Fibroblast of lung (primary cell): ENCODE measurements at places on chromosomes 5 and 9.
A peak's percentile ranks its signal among the peaks of the same experiment; 100 is the strongest.

- DNase-seq, result peak; percentile 29
Observed at GRCh38 chr5:148499452-148499851, 115.7 kb downstream of the FBXO38 start.

- DNase-seq, result no peak
Observed at GRCh38 chr5:112491257-112491656, 72.2 kb upstream of the EPB41L4A start.

GRCh38 chr9:94057918-94058317 lies 26.3 kb upstream of the PTPDC1 start:
- DNase-seq, result no peak

- DNase-seq, result peak; percentile 69
Observed at GRCh38 chr5:43049236-43049635, 9.1 kb upstream of the ANXA2R start.

DNA sequence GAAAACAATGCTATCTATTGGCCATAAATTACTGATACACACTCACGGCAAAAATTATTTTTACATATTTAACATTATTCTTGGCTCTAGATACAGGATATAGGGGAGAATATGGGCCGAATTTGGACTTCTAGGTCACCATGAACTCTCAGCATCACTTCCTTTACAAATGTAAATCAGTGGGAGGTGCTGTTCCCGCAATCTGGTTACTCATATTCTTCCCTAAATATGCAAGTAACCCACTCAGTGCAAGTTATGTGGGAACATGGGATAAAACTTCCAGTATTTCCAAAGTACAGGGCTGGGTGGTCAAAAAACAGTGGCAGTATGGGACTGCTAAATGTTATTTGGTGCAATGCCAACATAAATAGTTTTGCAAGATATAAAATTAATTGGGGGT lies 145.6 kb downstream of the PPP2R2B start:
- DNase-seq, result peak; percentile 2

- peak; percentile 93 for DNase-seq
Observed at GRCh38 chr5:37738057-37738691, 101.7 kb downstream of the GDNF start.

- DNase-seq, result no peak
Observed at GRCh38 chr5:68074048-68074632, 141.4 kb upstream of the PIK3R1 start.

DNA sequence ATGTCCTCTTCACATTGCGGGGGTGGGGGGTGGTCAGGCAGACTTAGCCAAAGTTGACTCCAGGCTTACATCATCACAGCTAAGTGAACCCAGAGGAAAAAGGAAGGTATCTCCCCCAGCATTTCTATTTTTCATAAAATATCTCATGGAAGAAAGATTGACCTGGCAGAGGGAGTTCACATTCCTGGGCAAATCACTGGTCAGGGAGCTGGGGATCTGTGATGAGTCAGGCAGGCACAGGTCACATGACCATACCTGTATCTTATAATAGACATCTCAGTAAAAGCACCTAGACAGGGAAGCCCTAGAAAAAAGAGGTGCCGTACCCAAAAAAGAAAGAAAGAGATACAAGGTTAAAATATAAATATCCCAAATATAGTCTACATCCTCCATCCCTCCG lies 57.3 kb upstream of the WWC1 start:
- DNase-seq, result peak; percentile 14

DNA sequence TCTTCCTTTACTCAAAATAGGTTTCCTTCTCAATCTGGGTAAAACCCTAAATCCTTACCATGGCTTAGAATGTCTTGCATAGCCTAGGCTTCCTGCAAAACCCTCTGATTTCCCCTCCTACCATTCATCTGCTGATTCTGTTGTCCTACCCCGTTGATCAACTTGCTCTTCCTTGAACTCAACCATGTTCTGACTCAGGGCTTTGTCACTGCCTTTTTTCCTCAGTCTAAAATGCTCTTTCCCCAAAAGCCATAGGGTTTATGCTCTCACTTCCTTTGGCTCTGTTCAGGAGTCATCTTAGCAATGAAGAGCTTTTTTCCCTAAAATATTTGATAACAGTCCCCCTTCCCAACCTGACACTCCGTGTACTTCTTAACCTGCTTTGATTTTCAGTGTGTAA lies 79.4 kb upstream of the IZUMO3 start:
- no peak for DNase-seq

GRCh38 chr5:2136728-2137333 lies 254.1 kb upstream of the IRX4 start:
- no peak for DNase-seq

- peak; percentile 27 for DNase-seq
Observed at GRCh38 chr5:68544648-68545552, 329.3 kb downstream of the PIK3R1 start.

DNA sequence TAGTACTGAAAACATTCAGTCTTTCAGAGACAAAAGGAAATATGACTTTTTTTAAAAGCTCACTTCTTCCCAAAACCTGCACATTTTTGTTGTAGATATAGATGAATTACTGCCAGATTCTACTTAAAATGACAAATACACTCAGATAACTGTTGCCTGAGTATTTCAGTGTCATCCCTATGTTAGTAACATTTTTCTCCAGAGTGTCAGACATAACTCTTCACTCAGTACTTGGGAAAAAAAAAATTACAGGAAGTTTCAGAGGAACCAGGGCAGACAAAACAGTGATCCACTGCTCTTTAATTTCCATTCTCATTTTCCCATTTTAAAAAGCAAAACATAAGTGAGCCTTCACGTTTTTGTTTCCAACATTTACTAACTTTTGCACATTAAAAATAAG lies 79.3 kb upstream of the ITGA1 start:
- no peak for DNase-seq

GRCh38 chr5:107539726-107540330 lies 130.9 kb downstream of the EFNA5 start:
- DNase-seq, result no peak

DNA sequence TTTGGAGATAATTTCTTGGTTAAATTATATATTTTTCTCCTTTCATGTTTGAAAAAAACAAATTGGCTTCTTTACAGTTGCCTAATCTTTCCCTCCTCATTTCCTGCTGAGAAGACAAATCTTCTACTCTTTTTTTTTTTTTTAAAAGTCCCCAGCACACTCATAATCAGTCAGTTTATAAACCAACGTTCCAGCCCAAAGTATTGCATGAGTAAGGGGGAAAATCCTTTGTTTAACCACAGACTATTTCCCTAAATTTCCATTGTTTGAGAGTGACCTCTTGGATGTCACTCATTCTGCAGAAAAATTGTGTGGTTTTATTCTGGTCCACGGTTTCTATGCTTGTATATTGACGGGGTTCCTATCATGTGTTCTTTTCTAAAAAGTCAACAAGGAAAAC lies 55.1 kb upstream of the TLR4 start:
- no peak for DNase-seq

- DNase-seq, result no peak
Observed at GRCh38 chr9:103997856-103998370, 96.2 kb upstream of the SMC2 start.

GRCh38 chr5:133523013-133523658 lies 89.2 kb downstream of the FSTL4 start:
- DNase-seq, result no peak

GRCh38 chr9:127586537-127586936 lies 25.5 kb upstream of the STXBP1 start:
- peak; percentile 66 for DNase-seq

GRCh38 chr5:144711172-144711571 lies 540.5 kb downstream of the KCTD16 start:
- DNase-seq, result no peak

- DNase-seq, result no peak
Observed at GRCh38 chr5:133926489-133927299, 41.7 kb downstream of the C5orf15 start.

DNA sequence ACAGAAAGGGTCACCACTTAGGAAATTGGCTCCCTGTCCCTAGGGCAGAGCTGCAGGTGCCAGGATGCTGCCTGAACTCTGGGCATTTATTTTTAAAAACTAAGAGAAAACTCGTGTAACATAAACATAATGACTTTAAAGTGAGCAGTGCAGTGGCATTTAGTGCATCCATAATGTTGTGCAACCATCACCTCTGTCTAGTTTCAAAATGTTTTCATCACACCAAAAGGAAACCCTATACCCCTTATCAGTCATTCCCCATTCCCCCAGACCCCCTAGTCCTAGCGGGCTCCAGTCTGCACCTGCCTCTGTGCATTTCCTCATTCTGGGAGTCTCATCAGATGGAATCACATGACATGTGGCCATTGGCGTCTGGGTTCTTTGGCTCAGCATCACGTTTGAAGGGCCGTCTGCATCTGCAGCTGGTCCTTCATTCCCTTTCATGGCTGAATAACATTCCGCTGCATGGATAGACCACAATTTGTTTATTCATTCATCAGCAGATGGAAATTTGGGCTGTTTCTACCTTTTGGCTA lies 55.8 kb downstream of the NSG2 start:
- DNase-seq, result no peak
